ENCODE measurements at places on chromosomes 1 and 21. TPM values are rescaled to one million over a fixed set of nuclear protein-coding genes. Genes with fewer than 3 reads are reported as not detected.

DNA sequence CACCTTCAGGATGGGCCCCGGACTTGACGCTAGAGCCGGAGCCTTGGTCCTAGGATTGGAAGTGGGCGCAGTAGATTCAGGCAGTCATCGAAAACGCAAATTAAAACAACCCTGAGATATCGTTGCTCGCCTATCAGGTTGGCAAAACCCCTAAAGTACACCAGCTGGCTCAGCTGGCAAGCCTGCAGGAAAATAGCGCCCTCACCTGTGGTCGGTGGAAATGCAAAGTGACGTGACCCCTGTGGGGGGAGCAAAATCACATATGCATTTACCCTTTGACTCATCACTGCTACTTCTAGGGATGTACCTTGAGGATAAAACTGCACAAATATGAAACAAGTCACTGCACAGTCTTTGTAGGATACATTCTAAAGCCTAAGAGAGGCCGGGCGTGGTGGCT, 170.3 kb upstream of the TMEM51 start:
- DNase-seq: no peak

- DNase-seq: peak; percentile 75
These were observed 8.2 kb downstream of the SLC19A1 start for GRCh38 chr21:45533846-45534635.

Gene AMPD1
- 0.30 TPM for total RNA-seq

DNA sequence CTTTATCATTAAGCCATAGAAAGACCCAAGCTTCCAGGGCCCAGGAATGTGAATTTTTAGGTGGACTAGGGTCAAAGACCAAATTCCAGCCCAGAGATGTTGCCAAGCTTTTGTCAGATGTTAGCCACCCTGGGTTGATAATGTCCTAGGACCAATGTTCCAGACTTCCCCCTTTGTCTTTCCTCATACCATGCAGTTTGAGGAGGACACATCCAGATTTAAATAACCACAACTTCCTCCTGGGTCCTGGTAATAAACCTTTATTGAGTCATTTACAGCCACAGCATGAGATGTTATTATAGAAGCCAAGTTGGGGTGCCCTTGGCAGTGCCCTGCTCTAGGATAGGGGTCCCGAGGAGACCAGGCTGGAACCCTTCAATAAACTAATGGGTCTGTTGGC, 5.9 kb downstream of the TNR start:
- peak; percentile 19 for DNase-seq

GRCh38 chr21:41800425-41801320, 33.8 kb upstream of the RIPK4 start:
- DNase-seq: no peak

GRCh38 chr1:213041443-213041842, 9.6 kb upstream of the RPS6KC1 start:
- no peak for DNase-seq

DNA sequence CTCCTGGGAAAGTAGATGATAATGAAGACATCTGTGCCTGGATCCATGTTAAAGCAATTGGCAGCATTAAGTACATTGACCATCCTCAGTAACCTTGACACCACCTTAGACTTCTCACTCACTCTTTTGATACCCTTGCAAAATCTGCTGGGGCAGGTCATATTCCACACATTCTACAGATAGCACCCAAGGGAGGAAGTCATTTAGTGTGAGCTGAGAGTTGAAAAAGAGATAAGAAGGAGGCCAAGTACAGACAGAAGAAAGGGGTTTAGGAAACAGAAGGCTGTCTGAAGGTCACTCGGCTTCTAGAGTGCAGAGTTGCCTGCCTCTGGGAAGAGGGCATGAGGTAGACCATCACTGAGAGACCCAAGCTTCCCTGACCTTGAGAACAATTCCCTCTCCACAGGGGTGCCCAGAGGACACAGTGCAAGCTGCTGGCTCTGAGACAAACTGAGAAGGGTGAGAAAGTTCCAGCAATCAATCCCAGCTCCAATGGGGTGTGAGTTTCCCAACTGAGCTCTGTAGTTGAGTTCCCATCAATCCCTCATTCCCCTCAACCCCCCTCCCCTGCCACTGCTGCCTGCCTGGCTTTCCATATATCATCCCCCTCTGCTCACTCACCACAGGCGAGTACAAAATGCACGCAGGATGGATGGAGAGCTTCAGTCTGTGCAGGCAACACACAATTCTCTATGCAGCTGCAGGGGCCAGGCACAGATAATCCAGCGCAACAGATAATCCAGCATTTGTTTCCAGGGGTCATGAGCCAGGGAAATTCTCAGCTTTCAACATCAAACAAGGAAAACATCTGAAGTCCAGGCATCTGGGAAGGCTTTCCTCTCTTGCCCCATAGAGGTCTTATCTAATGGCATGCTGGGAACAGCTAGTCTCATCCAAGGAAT, 7.4 kb upstream of the MOB3C start:
- DNase-seq: no peak

GRCh38 chr1:37036667-37037053, 2.3 kb upstream of the GRIK3 start:
- DNase-seq: no peak

Gene PLA2G2A
- 59.6 TPM for total RNA-seq

DNA sequence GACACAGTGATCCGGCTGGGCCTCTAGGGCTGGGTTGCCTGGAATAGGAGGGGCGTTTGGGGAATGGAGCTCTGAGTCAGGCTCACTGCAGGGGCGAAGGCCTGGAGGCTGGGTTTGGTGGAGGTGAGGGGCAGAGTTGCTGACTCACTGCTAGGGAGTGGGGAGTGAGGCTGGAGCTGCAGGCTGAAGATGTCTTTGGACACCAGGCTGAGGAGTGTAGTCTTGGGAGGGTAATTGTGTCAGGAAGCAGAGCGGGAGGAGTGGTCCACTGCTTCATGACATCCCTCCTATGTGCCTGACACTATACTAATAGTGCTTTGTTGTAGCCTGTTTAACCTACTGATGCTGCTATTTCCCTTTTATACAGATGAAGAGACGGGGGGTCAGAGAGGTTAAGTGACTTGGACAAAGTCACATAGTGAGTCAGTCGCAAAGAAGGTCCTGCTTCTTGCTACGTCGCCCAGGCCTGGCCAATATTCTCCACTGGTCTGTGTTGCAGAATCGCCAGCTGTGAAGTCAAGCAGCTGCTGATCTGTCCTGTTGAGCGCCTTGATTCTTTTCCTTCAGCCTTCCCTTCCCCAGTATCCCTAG, 13.6 kb downstream of the ACTL8 start:
- DNase-seq: no peak

Gene CREB3L4
- 3.8 TPM for total RNA-seq

GRCh38 chr1:162389971-162390370, 8.4 kb downstream of the C1orf226 start:
- no peak for DNase-seq

DNA sequence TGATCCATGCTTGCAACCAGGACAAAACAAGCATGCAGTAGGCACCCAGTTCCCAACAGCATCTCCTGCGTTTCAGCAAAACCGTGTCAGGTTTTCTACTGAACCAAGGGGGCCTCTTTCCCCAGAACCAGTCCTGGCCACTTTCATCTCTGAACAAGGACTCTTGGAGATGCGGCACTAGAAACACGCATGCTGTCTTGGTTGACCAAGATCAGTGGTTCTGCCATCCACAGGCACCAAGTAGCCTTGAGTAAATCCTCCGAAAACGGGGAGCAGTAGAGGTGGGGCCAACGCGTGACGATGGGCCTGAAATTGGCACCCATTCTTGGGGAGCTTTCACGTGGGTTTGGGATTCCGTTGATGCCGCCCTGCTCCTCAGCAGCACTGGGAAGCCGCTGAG, 62.5 kb upstream of the AJAP1 start:
- peak; percentile 35 for DNase-seq

GRCh38 chr1:40462956-40463590, 12.8 kb downstream of the ZFP69B start:
- DNase-seq: no peak

GRCh38 chr1:244383278-244383884, 68.3 kb downstream of the ADSS2 start:
- no peak for DNase-seq

- DNase-seq: no peak
These were observed 11.4 kb upstream of the SELE start for GRCh38 chr1:169745015-169745861.

DNA sequence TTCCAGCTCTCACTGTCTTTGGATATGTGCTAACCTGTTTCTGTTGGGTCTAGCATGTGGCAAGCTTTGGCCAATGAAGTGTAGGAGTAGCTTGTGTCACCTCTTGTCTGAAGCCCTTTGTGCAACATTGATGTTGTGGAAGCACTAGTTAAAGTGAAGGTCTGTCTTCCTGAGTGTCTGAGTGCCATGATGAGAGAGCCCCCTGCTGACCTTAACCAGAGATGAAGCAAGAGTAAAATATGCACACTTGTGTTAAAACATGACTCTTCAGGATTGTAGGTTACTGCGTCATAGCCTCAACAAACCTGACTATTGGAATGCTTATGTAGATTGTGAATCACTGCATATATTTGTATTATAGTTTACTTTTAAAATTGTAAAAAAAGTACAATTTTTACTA, 103.7 kb downstream of the NCAM2 start:
- DNase-seq: no peak

DNA sequence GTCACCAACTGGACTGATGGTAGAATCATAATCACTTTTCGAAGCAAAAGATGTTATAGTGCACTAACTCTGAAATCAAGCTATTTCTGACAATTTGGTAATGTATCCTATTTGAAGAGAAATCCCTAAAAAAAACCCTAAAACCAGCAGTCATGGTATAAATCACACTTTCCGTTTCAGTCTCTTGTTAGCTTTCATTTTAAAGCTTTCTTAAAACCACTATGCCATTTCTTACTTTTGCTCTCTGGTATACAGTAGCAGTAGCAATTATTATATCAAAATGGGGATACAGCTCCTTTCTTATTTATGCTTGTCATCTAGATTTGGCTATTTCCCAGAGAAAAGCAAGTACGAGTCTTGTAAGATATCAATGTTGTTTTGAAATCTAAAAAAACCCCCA, 323.3 kb downstream of the KCTD3 start:
- DNase-seq: no peak

- DNase-seq: no peak
These were observed 5.4 kb upstream of the DISP3 start for GRCh38 chr1:11473491-11474034.

DNA sequence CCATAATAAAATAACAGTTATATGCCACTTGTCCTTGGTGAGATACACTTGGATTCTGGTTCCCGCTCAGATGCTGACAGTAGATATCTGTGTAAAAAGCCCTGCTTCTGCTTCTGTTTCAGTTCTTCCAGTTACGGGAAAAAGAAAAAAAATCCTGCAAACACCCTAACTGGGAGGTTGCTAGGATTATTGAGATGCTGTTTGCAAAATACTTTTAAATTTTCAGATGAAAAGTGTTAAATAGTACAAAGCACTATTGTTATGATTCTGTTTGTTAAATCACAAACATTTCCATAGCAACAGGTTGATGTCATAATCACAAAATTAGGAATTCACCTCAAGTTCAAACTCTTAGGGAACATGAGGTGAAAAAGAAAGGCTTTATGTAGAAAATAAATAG, 232.3 kb downstream of the HMCN1 start:
- no peak for DNase-seq

Gene FCRL5
- 0.30 TPM for total RNA-seq

- no peak for DNase-seq
These were observed 204.9 kb upstream of the CACYBP start for GRCh38 chr1:174794861-174795260.

- no peak for DNase-seq
These were observed 5.6 kb downstream of the RXRG start for GRCh38 chr1:165439330-165439729.

DNA sequence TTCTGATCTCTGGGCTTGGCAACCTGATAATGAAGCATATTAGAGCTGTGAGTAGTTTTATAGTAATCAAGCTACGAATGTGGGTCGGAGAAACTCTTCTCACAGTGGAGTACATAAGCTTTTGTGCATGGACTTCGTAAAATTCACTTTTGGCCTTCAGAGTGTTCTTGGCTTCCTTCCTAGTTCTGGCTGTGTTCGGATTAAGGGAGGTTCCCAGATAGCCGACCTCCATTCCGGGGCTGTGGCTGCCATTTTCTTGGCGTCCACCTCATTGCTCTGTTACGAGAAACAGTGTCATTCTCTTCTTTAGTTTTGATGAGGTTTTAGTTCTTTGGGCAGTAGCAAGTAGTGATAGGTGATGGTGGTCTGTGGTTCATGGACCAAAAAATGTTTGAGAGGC, 26.3 kb downstream of the CAMTA1 start:
- no peak for DNase-seq

DNA sequence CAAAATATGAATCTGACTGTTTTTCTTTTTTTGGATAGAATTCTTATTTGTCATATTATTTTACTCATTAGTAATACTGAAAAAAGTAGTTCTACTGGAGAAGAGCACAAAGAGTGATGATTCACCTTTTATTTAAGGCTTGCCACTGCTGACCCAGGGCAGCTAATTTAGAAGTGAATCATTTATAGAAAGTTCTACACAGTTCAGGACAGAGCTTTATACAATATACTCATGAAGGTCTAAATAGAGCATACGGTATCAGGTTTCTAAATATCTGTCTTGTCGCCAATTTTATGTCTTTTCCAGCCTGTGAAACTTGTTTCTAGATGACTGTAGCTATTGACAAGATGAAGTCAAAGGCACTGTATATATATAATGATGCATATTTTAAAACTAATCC, 25.0 kb downstream of the GIPC2 start:
- DNase-seq: no peak

Gene OR2AK2
- total RNA-seq: not detected

DNA sequence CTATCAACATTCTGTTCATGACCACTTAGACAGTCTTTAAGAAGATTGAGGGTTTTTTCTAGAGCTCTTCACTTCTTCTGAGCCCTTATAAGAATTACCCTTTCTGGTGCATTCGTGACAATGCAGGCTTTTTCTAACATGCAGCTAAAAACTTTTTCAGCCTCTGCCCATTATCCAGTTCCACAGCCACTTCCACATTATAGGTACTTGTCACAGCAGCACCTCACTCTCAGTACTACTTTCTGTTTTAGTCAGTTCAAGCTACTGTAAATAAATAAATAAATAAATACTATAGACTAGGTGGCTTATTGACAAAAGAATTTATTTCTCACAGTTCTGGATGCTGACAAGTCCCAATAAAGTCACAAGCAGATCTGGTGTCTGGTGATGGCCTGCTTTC, 284.4 kb upstream of the PKN2 start:
- DNase-seq: no peak

Data from cardiac septum (tissue), 1 donor.